Activated T-helper 1 cell treated with anti-CD3 and anti-CD28 coated beads, Interleukin-2, amount 50 U/mL, for 16 hours (primary cell): ENCODE measurements at places on chromosomes 1 and 21.

GRCh38 chr1:86150553-86151055 is 6.0 kb downstream of the COL24A1 start:
- no peak for DNase-seq

GRCh38 chr1:101253976-101254674 is 17.3 kb downstream of the S1PR1 start:
- no peak for DNase-seq

GRCh38 chr1:43444836-43445235 is 8.9 kb downstream of the HYI start:
- DNase-seq: no peak

- no peak for DNase-seq
Observed at GRCh38 chr1:222561656-222562055, 13.8 kb upstream of the HHIPL2 start.

GRCh38 chr1:38925391-38925790 is 16.2 kb downstream of the RHBDL2 start:
- DNase-seq: no peak

- no peak for DNase-seq
Observed at GRCh38 chr1:109816975-109817535, 53.3 kb upstream of the EPS8L3 start.

- DNase-seq: peak; percentile 37
Observed at GRCh38 chr1:160951443-160952128, 3.0 kb downstream of the ITLN2 start.

- no peak for DNase-seq
Observed at GRCh38 chr1:32724678-32725614, 22.4 kb upstream of the SYNC start.

DNA sequence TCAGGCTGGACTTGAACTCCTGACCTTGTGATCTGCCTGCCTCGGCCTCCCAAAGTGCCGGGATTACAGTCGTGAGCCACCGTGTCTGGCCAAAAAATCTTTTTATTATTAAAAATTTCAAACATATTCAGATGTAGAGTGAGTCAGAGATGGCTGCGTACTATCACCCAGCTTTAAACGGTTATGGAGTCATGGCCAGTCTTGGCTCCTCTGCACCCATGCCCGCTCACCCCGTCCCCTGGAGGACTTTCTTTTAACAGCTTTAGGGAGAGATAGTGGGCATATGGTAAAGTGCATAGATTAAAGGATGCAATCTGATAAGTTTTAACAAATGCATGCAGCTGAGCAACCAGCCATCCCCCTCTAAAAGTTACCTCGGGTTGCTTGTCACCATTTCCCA is 51.8 kb downstream of the TNFRSF8 start:
- no peak for DNase-seq

GRCh38 chr1:77040826-77041225 is 173.5 kb downstream of the ST6GALNAC5 start:
- no peak for DNase-seq

GRCh38 chr1:150619576-150620509 is 9.6 kb downstream of the ENSA start:
- DNase-seq: no peak

- DNase-seq: no peak
Observed at GRCh38 chr1:248861616-248862015, 2.7 kb upstream of the ZNF692 start.

- no peak for DNase-seq
Observed at GRCh38 chr1:107365527-107366240, 224.8 kb downstream of the NTNG1 start.

GRCh38 chr1:74857676-74858075 is 124.7 kb downstream of the TYW3 start:
- no peak for DNase-seq

DNA sequence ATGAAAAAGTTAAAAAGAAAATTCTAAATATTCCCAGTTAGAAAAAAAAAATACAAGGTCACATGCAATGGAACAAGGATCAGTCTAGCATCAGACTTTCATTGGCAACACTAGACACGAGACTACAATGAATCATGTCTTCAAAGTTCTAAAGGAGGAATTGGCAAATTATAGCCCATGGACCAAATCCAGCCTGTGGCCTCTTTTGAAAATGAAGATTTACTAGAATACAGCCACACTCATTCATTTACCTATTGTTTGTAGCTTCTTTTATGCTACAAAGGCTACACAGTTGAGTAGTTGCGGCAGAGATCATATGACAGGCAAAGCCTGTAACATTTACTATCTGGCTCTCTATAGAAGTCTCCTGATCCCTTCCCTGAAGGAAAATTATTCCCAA is 71.4 kb downstream of the MRPL39 start:
- no peak for DNase-seq

- DNase-seq: no peak
Observed at GRCh38 chr1:29380532-29380931, 144.2 kb downstream of the PTPRU start.
